ENCODE measurements at places on chromosomes 11 and 22.

DNA sequence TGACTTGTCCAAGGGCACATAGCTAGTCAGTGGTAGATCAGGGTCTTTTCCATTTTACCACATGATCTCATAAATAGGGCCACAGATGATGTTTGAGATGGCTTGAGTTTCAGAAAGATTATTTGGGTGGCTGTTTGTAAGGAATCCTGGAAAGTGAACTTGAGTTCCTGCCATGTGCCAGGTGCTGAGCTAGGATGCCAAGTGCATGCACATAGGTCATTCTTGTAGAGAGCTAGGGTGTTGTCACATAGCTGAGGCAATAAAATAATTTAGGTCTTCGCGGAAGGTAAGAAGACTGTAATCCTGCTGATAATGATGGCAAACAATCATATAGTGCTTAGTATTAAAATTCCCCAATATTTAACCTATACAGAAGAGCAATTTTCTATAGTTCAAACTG is 1162.6 kb upstream of the TENM4 start:
- no peak for DNase-seq

DNA sequence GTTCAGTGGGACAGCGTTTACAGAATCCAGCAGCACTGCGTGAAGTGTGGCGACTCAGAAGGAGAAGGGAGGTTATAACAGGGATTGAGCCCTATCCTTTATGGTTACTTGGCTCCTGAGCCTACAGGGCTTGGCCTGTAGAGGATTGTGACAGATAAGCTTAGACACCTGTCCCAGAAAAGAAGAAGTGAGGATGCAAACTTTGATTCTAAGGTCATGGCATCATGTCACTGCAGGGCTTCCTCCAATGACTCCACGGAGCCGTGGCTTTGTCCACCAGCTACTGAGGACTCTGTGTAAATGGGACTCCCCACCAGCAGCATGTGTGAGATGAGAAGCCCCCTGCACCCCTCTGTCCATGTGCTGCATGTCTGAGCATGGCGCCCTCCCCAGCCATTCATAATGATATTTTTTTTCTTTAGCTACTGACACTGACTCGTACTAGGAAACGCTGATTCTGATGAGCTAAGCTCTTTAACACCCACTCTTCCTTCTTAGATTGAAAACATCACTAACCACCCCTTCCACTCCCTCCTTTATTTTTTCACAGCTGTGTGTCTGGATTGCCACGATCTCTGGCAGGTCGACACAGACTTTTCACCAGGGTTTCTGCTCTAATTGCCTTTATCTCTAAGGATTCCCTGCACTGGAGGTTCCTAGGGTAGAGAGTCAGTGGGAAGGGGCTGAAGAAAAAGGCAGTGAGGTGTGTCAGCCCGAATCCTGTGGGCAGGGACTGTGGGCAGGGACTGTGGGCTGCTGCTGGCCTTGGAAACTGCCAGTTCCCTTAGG is 65.5 kb upstream of the TTC12 start:
- no peak for DNase-seq

DNA sequence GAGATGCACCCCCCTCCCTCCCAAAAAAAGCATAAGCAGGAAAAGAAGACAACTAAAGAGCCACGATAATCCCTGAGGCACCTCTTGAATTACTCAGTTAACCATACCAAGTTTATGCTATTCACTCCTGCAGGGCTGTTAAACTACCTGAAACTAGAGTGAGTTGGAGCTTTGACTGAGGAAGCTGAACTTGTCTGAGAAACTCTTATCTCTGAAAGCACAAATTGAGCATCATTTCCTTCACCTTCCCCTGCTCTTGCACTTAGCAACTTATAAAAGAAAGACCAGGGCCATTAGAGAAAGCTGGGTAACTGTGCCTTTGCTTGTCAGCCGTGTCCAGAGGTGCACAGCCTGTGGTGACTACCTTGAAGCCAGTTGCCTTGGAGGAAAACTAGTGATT is 745.6 kb downstream of the NELL1 start:
- no peak for DNase-seq

GRCh38 chr22:20437613-20438426 is at the start of gene SCARF2:
Gene SCARF2 (minus strand): TSS chr22:20437825. CDS start chr22:20437754, 71 bp downstream.
- no peak for DNase-seq

DNA sequence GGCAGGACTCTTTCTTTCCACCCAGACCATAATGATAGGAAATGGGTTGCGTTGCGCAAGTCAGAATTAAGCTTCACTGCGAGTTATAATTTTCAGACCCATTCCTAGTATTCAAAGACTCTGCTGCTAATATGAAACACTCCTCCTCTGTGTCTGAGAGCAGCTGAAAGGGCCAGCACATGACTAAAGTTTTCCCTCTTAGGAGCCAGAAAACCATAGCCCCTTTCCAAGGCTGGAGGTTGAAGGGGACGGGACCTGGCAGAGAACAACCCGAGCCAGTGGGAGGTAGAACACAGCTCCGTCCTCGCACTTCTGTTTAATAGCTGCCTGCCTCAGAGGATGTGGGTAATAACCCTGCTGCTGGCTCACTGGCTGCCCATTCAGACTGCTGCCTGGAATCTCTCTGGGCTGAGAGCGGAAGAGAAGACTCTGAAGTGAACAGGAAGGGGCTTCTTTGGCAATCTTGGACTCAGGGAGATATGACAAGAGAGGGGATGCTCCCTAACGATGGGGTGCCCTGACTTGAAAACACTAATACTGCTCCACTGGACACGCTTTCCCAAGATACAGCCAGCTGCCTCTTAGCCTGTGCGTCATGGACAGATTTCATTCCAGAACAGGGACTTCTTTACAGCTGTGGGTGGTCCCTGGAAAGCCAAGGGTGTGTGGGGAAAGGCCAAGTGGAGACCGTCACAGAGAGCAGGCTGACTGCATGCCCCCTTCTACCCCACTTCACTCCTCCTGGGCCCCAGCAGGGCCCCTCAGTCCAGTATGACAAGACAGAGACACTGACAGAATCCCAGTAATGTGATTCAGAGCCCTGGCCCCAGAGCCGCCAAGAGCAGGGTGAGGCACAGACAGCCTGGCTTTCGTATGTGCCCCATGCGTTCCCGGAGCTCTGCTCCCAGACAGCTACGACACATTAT is 156.9 kb downstream of the FEZ1 start:
- DNase-seq: no peak

GRCh38 chr11:12234221-12234620 is 123.8 kb downstream of the MICAL2 start:
- DNase-seq: no peak

DNA sequence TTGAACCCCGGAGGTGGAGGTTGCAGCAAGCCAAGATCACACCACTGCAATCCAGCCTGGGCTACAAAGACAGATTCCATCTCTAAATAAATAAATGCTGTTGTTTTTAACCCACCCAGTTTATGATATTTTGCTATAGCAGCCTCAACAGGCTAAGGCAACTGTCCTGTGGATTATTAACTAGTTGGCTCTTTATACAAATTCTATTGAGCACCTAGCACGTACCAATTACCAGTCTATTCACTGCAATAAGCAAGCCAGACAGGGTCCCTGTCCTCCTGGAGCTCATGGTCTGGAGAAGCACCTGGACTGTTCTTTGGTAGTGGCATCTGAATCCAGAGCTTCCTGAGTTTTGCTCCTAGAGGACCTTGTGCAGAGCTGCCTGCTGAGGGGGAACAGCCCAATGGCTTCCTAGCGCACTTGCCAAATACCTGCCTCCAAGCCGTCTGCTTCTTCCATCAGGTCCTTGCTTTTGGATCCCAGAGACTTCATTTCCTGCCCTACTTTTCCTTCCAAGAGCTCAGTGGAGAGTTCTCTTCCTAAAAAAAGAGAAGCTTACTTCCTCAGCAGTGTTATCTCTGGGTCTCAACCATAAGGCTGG is 49.9 kb upstream of the MICAL2 start:
- no peak for DNase-seq

- no peak for DNase-seq
These were observed 63.5 kb upstream of the WNT11 start for GRCh38 chr11:76269661-76270261.

GRCh38 chr11:47398551-47398950 is 9.8 kb upstream of the SLC39A13 start:
- no peak for DNase-seq

- DNase-seq: no peak
These were observed 87.5 kb downstream of the RRM1 start for GRCh38 chr11:4181782-4182721.

DNA sequence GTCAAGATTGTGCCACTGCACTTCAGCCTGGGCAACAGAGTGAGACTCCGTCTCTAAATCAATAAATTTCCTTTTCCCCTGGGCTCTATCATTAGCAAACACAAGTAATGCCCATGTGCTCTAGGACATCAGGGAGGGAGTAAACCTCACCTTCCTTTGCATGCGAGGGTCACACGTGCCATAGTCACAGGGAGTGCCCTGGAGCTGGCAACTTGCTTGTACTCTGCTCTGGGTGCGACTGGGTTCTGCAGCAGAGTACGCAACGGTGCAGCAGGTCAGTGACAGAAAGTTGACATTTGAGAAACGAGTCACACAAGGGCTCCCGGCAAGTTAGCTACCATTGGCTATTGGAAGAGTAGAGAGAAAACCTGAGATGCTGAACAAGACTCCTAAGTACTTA is 32.6 kb upstream of the CHKA start:
- DNase-seq: no peak

DNA sequence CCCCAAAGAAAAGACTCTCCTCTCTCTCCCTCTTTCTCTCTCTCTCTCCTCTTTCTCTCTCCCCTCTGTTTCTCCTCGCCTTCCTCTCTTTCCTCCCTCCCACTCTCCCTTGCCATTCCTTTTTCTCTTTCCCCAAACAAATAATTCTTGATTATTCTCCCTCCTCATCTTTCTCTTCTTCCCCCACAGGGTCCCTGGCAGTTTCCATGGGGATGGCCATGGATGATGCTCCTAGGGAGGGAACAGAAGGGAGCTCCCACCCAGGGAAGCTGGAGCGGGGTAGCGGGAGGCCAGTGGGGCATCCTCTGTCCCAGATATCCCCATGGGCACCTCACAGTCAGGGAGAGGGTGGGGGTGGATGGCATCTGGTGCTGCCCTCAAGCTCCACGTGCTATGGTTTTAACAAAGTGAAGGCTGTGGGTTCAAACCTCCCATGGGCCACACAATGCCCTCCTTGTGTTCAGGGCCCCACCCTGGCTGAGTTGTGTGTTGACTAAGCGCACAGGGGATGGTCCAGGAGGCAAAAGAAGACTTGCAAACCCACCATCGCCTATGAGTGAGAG is 266.4 kb downstream of the BUD13 start:
- no peak for DNase-seq

- DNase-seq: no peak
These were observed 22.3 kb upstream of the CHRM4 start for GRCh38 chr11:46413760-46414465.

DNA sequence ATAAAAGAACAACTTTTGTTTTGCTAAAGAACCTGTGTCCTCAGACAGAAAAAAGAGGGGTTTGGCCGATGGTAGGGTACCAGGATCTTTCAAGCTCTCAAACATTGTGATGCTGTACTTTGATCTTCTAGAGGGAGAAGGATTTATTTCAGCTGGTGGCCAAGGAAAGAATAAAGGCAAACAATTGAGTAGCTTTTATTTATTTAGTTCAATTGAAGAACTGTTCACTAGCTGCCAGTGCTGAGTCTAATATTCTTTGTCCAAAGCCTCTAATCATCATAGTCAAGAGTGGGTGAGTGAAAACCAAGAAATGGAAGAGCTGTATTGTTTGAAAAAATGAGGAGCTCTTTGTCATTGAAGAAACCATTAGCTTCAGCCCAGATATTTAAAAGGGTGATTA is 138.4 kb downstream of the FAT3 start:
- DNase-seq: no peak

GRCh38 chr11:61901397-61901796 is 10.1 kb upstream of the FADS3 start:
- no peak for DNase-seq

DNA sequence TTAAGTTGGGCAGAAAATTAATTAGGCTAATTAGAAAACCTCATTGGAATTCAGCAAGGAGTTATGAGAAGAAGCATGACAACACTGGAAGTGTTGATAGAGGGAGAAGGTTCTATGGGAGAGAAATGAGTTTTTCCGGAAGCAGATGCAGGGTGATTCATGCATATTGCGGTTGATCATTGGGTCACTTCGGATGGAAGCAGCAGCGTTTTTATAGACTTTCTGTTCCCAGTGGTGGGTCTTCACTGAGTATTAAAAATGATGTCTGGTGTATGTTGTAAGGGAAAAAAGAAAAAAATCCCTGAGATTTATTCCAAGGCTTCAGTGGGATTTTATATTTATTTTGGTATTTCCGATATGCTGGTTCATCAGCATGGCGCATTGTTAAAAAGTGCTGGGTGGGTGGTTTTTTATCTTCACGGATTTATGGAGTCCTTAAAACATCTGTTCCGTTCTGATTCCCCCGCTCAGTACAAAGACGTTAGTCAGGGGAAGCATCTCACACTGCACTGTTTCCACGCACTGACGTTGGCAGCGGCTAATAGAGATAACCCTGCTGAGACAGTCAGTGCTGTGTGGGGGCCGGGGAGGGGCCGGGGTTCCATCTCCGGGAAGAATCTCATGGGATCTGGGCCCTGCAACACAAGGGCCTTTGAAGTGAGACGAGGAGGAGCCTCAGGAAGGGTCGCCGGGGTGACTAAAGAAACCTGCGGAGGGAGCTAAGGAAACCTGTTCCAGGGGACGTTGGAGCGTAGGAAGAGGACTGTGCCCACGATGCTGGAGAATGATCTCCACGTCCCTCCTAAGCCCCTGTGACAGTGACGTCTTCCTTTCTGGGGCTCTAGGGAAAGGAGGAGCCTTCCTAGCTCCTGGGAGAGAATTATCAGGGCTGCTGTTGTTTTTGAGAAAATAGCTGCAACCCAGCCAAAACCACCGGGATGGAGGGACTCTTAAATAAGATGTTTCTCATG is 390.0 kb downstream of the NTM start:
- no peak for DNase-seq

- no peak for DNase-seq
These were observed 635 bp upstream of the LDHA start for GRCh38 chr11:18393581-18394274.

GRCh38 chr22:46979506-46979905 is 217.1 kb downstream of the TBC1D22A start:
- no peak for DNase-seq

GRCh38 chr22:32558681-32559355 is 84.2 kb downstream of the FBXO7 start:
- DNase-seq: no peak

- DNase-seq: no peak
These were observed 40.5 kb upstream of the RIC3 start for GRCh38 chr11:8209208-8209807.

GRCh38 chr11:110373051-110373702 is 56.6 kb upstream of the FDX1 start:
- DNase-seq: no peak

DNA sequence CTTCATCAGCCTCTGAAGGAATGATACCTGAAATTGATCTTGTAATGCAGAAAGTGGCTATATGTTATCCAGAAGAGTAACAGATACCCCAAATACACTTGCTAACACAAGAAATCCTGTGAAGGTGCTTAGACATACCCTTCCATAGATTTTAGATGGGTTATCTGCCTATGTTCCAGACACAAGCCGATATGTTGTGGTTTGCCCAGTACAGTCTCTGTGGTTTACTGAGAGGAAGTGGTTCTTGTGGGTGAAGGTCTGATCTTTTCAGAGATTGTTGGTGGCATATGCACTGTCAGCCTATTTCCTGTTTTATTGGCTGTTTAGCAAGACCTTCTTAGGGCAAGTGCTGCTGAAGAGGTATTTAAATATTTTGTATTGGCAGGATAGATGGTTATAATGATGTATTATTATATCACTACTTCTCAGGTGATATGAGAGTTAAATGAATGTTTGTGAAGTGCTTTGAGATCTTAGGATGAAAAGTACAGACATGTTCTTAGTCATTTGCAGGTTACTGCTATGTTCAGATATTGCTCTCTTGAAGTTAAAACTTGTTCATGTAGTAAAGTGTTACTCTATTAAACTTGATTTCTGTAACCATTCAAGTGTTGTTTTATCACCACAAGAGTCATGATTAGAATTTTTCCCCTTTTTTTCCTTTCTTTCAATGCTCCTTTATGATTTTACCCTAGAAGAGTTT is 8.2 kb downstream of the ARHGEF12 start:
- no peak for DNase-seq
